ENCODE measurements at places on chromosomes 11 and 22.

- DNase-seq: no peak
These were observed 428 bp downstream of the CDKN1C start for GRCh38 chr11:2885017-2885677.

GRCh38 chr11:9397746-9398680 is 13.6 kb downstream of the IPO7 start:
- DNase-seq: no peak

GRCh38 chr11:13679768-13680167 is 11.3 kb downstream of the FAR1 start:
- no peak for DNase-seq

- no peak for DNase-seq
These were observed 37.1 kb upstream of the EHF start for GRCh38 chr11:34583818-34584217.

GRCh38 chr22:36822581-36822980 is 5.7 kb upstream of the PVALB start:
- DNase-seq: no peak

DNA sequence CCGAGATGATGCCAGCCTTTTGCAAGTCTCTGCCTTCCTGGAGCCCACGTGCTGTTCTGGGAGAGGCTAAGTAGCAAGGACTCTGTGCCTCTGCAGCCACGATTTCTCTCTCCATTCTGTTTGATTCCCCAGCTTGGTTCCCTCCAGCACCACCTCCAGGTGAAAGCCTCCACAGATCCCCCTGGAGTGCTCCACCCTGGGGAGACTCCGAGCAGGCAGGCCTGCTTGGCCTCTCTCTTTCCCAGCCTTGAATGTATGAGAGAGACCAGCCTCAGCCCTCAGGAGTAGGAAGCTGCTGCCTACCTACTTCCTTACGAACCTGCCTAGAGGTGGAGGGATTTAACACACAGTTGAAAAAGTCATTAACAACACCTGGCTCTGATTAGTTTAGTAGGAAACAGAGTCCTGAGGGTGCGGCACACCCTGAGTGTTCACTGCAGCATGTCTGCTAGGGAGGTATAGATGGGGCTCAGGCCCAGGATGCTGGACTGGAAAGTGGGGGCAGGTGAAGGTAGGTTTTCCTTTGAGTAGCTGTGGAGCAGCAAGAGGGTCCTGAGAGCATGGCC is 22.5 kb downstream of the TMPRSS5 start:
- no peak for DNase-seq

GRCh38 chr11:119474682-119475596 is 52.0 kb upstream of the THY1 start:
- DNase-seq: no peak

- DNase-seq: no peak
These were observed 2.1 kb downstream of the KMT2A start for GRCh38 chr11:118438314-118438931.

DNA sequence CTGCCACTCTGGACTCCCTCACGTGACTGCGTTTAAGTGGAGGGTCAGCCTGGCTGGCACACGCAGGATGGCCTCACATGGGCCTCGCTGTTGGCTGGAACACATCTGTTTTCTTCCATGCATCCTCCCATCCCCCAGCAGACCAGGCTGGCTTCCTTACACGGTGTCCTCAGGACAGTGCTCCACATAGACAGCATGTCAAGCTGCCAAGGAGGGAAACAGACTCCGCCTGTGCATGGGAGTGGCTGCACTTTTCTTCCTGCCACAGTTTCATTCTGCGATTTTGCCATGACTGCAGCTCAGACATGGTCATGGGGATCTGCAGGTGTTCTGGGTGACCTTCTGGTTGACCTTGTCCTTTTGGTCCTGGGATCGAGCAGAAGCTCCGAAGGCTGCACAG is 344.2 kb downstream of the SHANK2 start:
- DNase-seq: no peak

- no peak for DNase-seq
These were observed 5.4 kb upstream of the SYN3 start for GRCh38 chr22:33063611-33064010.

DNA sequence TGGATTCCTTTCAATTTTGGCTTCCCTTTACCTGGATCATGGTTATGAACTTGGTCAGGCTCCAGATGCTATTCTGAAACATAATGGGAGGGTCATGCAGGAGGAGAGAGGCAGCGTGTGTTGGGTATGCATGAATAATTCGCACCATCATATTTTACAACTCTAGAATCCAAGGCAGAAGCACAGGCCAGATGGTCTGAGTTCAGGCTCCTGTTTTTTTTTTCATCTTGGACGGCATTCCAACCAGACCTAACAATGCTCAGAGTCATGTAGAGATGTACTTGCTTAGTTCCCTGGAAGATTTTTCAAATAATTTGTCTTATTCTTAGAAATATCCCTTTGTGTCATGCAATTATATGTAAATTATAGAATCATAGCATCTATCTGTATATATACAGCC is 393.5 kb downstream of the JRKL start:
- no peak for DNase-seq

DNA sequence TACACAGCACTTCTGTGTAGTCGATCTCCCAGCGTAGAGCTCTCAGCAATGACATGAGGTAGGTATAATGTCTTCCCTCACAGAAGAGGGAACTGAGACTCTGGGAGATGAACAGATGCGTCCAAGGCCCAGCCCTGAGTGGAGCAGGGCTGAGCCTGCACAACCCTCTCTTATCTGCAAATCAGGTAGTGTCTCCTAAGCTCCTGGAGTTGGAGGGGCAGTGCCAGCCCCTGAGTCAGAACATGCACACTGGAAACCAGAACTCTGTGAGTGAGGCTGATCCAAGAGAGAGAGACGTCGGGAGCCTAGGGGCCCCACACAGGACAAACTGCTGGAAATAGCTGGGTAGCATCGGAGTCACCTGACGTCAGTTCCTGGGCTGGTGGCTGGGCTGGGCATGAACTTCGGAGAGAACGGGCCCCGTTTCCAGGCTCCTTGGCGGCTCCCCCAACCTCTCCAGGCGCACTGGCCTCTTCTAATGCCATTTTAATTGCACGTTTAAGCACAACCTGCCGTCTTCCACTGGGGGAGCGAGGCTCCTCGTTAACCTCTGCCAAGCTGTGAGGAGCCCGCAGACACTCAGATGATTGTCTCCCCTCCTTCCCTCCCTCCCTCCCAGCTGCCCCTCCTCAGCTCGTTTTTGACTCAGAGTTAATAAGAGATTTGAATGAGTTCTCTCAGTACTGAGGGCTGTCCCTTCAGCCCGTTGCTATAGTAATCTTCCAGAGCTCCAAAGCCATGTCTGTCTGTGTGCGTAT is 191.2 kb upstream of the TBCEL start:
- no peak for DNase-seq

GRCh38 chr11:69337211-69337721 is 43.3 kb downstream of the MYEOV start:
- no peak for DNase-seq

DNA sequence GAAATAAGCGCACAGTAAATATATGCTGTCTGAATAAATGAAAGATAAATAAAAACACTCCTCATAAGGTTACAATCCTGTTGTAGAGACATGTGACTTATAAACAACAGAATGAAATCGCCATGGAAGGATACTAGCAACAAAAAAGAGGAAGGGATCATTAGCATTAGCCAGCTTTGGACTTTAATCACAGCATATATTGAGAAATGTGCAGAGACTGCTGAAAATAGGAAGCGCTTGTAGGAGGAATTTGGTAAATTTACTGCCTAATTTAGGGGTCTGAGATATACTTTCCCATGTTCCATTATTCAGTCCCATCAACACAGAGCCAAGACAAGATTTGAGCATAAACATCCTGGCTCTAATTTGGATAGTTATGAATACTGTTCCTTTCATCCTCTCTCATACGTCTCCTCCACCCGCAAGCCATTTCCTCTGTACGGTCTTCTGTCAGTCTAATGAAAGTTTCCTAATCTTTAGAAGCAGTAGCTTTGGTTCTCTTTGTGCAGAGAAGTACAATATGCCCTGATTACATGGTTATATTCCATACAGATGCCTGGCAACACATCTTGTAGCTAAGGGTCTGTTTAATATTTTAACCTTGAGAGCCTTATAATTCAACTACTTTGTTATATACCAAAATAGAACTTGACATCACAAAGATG is 37.1 kb upstream of the AKIP1 start:
- DNase-seq: no peak

DNA sequence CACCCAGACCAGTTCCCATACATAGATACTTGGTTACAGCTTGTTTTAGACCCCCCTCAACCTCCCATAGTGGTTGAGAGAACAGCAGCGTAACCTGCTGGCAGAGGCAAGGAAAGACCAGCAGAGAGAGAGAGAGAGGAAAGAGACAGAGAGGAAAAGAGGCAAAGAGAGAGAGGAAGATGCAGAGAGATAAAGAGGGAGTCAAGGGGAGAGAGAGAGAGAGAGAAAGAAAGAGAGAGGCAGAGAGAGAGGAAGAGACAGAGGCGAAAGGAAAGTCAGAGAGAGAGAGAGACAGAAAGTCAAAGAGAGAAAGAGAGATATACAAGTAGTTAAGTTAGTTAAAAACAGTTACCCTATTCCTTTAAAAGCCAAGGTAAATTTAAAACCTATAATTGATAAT is 52.5 kb downstream of the NEU3 start:
- no peak for DNase-seq

GRCh38 chr11:12410006-12410728 is 32.8 kb downstream of the PARVA start:
- DNase-seq: no peak

Data from stimulated activated CD4-positive, alpha-beta T cell treated with anti-CD3 and anti-CD28 coated beads, Interleukin-1b, Interleukin-23, amount 100 ng/mL, for 1 hour (primary cell).